ENCODE measurements at places on chromosomes 1 and 21.

- no peak for DNase-seq
Observed at GRCh38 chr1:60942896-60943638, 139.3 kb upstream of the NFIA start.

DNA sequence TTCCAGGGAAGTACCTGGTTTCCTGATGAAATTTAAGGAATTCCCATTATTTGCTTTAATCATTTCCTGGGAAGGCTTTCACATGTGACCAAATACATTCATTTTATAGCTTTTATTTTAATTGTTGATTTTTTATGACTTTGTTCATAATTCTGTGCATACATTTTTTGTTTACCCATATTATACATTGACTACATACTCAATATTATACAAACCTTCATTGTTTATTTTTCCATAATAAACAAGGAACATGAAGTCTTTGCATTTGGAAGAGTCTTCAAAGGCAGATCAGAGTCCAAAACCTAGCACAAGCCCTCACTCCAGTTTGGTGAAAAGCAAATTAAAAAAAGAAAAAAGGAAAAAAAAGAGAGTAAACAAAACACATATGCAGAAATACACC, 218.3 kb upstream of the NRIP1 start:
- no peak for DNase-seq

DNA sequence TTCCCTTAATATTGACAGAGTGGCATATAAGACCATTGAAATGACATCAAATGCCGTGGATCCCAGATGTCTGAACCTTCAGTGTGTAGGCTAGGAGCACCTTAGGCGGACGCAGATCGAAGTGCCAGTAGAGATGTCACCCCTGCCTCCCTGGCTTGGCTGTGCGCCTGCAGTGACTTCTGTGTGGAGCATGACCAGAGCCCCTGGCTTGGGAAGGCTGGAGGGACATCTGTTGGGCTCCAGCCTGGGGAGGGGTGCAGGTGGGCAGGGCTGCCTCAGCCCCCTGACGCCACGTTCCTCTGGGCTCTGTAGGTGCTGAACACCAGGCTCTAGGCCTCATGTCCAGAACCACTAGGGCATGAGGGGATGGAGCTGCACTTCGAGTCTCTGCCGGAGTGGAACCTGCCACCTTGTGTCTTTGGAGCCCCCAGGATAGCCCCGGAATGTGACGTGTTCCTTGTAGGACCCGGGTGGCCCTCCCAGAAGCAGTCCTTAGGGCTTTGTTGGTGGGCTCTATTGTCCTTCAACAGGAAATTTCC, 103.8 kb downstream of the ADARB1 start:
- no peak for DNase-seq

DNA sequence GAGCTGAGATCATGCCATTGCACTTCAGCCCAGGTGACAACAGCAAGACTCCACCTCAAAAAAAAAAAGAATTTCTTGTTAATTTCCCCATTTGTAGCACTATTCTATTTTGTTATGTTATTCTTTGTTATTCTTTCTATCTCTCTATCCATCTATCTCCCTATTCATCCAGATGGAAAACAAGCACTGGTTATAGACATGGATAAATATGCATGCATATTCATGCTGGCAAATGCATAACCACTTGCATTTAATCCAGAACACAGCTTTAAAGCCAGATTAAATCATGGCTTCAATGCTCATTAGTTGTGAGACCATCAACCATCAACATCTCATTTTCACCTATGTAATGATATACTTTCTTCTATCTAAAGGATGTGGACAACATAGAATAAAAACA, 21.5 kb upstream of the KLHL20 start:
- no peak for DNase-seq

- no peak for DNase-seq
Observed at GRCh38 chr1:87400813-87401212, 72.1 kb downstream of the LMO4 start.

DNA sequence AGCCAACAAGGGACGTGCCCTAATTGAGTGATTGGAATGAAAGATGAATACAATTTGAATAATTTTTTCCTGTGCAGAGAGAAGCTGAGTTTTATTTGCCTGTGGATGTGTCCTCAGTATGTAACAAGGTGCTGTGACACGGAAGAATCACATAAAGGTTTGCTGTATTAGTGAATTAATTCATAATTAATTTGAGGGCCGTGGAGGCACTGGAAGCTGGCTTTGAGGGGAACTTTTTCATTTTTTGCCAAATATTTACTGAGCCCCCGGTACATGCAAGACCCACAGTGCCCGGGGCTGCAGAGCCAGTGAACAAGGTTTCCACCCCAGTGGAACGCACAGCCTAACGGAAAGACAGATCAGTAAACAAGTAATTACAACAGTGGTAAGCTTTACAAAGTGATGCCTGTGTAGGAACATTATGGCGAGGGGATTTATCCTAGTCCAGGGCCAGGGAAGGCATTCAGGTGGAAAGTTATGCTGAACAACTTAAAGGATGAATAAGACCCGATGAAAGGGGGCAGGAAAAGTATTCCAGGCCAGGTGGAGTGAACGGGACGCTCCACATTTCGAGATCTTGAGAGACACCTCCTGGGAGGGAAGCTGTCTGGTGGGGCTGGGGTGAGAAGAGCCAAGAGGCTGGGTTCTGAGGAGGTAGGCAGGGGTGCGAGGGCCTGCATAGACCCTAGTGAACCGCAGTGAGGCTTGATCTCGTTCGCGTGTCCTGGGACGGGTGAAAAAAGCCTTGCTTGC, 773 bp upstream of the RCC2 start:
- no peak for DNase-seq

- DNase-seq: no peak
Observed at GRCh38 chr1:11295905-11296304, 22.9 kb downstream of the UBIAD1 start.

Measured in type B pancreatic cell (in vitro differentiated cells).